Purkinje cell (primary cell): ENCODE measurements at places on chromosomes 5 and 9. TPM values are rescaled to one million over a fixed set of nuclear protein-coding genes. Genes with fewer than 3 reads are reported as not detected.

PRELID1 gene
- polyA plus RNA-seq = 44.8 and 48.3 TPM in 2 replicates

COX7C gene
- 4,096 and 5,040 TPM in 2 replicates for polyA plus RNA-seq

GBGT1 gene
- 1.1 and 2.3 TPM in 2 replicates for polyA plus RNA-seq

SLC6A18 gene
- not detected in 2 replicates for polyA plus RNA-seq

MGAT4B gene
- 0.66 and 1.6 TPM in 2 replicates for polyA plus RNA-seq

HSD17B3 gene
- polyA plus RNA-seq = not detected in 2 replicates

TOPORS gene
- 14.9 and 15.0 TPM in 2 replicates for polyA plus RNA-seq

KCNN2 gene
- polyA plus RNA-seq = 38.7 and 43.6 TPM in 2 replicates

F12 gene
- polyA plus RNA-seq = 1.3 and 2.0 TPM in 2 replicates

CDH10 gene
- polyA plus RNA-seq = 13.7 and 18.7 TPM in 2 replicates

HTR4 gene
- not detected in 2 replicates for polyA plus RNA-seq

ZNF883 gene
- polyA plus RNA-seq = 51.5 and 60.5 TPM in 2 replicates

HRCT1 gene
- not detected in 2 replicates for polyA plus RNA-seq

FOXD4L6 gene
- polyA plus RNA-seq = 0.57 TPM in 1 of 2 replicates, not detected in the other

HMCN2 gene
- not detected in 2 replicates for polyA plus RNA-seq

CBY3 gene
- not detected in 2 replicates for polyA plus RNA-seq

THBS4 gene
- 5.2 and 6.5 TPM in 2 replicates for polyA plus RNA-seq

LHX3 gene
- not detected in 2 replicates for polyA plus RNA-seq

OR1N1 gene
- not detected in 2 replicates for polyA plus RNA-seq

SAXO1 gene
- not detected in 2 replicates for polyA plus RNA-seq
